Stimulated activated CD8-positive, alpha-beta memory T cell treated with anti-CD3 and anti-CD28 coated beads, Interleukin-4, amount 100 ng/mL, for 4 hours (primary cell): ENCODE measurements at places on chromosomes 4 and X.

DNA sequence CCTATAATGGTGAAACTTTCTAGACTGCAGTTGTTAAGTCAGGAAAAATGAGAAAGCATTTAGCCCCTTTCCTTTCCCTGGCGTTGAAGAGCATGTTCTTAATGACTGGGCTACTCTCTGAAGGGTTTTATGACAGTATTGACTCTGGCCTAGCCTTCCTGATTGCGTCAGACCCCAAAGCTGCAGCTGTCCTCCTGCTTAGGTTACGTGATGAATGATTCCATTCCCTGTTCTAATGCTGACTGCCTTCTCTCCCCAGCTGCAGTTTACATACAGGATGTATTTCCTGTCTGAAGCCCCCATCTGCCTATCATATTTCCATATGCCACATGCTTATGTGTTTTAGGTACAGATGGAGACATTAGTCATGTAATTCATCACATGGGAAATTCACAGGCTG lies 105.8 kb upstream of the EGFL6 start:
- no peak for DNase-seq

DNA sequence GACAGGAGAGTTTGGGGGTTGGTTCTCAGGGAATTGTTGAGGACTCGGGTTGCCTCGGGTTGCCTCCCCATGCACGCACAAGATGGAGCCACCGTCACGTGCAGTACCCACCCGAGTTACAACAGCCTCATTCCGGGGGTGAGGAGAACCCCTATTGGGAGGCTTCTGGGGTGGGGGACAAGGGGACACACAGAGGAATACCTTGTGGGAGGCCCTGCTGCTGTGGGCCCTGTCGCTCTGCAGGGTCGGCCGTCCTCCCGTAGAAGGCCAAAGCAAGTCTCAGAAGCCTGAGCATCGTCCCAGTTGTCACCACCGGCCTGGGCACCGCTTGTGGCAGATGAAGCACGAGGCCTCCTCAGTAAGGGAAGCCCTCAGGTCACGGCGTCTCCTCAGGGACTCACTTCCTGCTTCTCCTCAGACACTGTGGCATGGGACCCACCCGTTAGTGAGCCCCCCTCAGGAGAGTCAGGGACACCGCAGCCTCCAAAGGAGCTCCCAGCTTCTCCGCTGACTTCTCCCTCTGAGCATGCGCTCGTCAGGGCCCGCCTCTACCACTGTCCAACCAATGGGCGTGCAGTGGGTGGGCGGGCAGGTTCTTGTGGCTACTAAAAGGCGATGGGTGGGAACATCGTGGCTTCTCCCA lies at the start of gene CT55:
CT55 (minus strand) TSS at position 522 of the 643 bp plus-strand sequence; CDS start at position 295, 227 bp downstream.
- DNase-seq: no peak

DNA sequence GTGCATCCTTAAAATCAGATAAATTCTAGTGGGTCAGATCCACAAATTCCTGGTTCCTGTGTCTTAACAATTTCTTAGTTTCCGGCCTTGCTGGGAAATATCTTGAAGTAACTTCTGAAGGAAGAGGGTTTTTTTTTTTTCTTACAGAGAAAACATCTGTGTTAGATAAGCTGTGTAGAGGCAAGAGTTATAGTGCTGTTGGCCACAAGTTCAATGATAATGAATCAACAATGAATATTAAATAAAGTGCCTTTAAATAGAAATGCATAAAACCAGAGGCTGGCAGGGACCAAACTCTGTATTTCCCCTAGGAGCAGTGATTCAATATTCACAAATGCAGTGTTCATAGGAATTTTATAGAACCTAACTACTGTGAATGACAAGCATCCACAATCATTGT lies 711.9 kb upstream of the ATOH1 start:
- DNase-seq: no peak

GRCh38 chr4:137427411-137427810 lies 104.9 kb downstream of the PCDH18 start:
- DNase-seq: no peak

DNA sequence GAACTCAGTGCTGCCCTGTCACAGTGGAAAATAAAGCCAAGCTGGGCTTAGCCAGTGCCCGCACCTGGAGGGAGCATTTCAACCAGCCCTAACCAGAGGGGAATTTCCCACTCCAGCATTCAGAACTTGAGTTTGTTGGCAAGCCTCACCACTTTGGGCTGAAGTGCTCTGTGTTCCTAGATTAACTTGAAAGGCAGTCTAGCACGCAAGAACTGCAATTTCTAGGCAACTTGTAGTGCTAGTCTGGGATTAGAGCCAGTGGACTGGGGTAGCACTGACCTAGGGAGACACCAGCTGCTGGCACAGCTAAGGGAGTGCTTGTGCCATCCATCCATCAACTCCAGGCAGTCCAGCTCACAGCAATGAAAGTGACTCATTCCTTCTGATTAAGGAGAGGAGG lies 1060.6 kb upstream of the GRID2 start:
- DNase-seq: no peak

DNA sequence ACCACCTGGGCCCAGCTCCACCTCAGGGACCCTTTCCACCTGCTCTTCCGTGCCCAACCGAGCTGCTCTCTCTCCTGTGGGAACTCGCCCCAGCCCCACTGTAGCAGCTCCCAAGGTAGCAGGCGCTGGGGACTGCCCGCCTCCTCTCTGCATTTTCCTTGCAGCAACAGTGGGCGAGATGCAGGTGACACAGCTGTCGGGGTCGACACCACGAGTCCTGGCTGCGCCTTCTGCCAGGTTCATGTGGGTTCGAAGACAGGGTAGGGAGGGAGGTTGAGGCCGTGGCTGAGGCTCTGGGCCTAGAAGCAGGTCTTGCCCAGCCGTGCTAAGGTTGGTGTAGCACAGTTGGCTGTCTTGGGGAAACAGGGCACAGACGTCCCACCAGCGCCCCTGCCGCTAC lies 245.2 kb upstream of the FSTL5 start:
- no peak for DNase-seq

DNA sequence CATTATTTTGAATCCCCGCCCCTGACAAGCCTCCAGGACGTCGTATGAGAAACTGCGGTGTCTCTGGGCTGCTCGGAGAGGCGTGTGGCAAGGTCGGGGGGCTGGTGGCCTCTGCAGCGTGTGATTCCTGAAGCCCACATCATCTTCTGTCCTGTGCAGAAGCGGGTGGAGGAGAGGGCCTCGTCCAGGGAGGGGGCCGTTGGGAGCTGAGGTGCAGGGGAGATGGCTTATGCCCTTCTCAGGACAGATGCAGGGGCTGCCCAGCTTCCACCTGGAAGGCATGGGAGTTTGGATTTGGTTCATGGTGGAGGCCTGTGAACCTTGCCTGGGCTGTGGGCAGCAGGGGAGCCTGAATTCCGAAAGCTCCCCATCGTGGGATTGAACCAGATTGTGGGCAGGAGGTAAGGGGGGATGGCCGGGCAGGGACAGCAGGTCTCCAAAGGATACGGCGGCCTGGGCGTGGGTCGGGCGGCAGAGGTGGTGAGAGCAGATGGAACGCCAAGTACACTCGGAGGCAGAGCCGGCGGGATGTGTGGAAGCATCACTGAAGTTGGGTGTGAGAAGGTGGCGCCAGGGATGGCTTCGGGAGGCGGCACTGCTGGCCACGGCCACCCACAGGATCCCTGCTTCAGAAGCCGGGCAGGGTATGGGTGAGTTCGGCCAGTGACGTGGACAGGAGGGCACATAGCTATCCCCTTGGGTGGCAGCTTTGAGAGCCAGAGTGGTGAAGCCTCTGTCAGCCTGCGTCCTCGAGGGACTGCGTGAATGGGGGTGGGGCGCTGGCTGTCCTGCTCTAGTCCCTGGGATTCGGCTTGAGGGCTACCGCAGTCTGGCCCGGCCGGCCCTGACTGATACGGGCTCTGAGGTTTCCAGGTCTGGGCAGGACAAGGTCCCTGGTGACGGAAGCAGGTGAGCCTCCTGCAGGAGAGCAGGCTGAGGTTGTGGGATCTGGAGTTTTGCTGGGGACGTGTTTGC lies 76.3 kb upstream of the ADRA2C start:
- DNase-seq: no peak

- no peak for DNase-seq
These were observed 1651.9 kb downstream of the C4orf33 start for GRCh38 chr4:130747842-130748241.

GRCh38 chrX:96834137-96834536 lies 49.6 kb upstream of the RPA4 start:
- no peak for DNase-seq

DNA sequence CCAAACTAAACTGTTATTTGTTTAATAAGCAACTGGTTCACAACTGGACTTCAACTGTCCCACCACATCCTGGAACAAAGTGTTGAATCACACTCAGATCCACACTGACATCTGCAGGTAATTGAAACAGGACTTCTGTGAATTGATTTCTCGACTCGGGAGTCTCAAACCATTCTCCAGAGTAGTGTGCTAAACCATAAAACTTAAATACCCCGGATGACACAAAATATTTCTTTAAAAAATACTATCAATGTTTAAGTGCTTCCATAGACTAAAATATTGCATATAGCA lies 95.4 kb upstream of the PLAC1 start:
- no peak for DNase-seq

DNA sequence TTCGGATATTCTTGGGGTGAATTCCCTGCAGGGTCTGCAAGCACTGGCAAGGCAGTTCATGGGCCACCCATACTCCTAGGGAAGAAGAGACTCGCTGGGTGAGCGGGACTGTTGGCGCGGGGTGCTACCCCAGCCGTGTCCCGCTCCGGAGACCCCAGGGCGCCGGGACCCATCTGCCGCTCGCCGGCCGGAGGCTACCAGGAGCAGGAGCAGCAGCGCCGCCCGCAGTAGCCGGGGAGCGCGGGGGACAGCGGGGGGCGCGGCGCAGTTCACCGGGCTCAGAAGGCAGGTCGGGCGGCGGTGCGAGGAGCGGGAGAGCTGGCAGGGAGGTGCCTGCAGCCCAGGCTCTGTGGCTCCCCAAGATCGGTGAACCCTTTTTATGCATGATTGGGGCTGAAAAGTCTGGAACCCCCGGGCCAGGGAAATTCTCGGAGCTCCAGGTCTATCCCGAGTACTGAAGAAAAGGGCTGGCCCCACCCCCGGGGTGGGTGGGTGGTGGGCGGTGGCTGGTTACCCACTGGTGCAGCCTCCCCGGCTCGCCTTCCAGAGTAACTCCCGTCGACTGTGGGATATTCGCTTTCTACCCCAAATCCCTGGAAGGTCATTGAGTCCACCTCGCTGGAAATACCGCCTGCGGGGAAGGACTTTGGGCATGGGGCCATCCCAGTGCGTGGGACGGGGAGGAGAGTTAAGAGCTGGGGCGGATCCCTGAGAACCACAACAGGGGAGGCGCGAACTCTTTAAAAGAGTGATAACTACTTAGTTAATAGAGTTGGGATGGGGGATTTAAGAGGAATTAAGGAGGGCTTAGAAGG lies 37.6 kb downstream of the PF4 start:
- no peak for DNase-seq

- DNase-seq: no peak
These were observed 62.4 kb upstream of the MSANTD1 start for GRCh38 chr4:3186609-3187008.
